ENCODE measurements at places on chromosomes 4 and X.
A peak's percentile ranks its signal among the peaks of the same experiment; 100 is the strongest.

GRCh38 chrX:3639236-3639635 lies 74.2 kb downstream of the PRKX start:
- no peak for DNase-seq

- DNase-seq = no peak
Observed at GRCh38 chr4:22070256-22070655, 121.7 kb upstream of the KCNIP4 start.

GRCh38 chrX:10379878-10380277 lies 223.1 kb downstream of the CLCN4 start:
- DNase-seq = no peak

DNA sequence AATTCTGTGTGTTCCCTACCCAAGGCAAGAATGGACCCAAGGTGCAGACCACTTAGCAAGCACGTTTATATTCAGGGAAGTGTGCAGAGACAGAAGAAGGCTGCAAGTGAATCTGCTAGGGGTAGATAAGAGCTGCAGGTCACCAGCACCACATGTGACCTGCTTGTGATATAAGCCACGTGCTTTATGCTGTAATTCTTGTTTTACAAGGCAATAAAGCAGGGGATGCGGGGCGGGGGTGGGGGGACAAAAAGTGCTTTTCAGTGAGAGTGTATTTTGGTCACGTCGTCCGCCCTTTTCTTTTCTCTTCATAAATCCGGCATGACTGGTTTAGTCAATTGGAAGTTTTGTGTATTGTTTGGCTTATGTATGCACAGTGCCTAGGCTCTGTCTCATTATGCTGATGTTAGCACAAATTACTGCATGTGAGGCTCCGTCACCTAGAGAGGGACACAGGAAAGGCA lies 192.7 kb downstream of the RBMX2 start:
- DNase-seq = no peak

GRCh38 chr4:117626664-117627063 lies 407.6 kb upstream of the NDST3 start:
- no peak for DNase-seq

DNA sequence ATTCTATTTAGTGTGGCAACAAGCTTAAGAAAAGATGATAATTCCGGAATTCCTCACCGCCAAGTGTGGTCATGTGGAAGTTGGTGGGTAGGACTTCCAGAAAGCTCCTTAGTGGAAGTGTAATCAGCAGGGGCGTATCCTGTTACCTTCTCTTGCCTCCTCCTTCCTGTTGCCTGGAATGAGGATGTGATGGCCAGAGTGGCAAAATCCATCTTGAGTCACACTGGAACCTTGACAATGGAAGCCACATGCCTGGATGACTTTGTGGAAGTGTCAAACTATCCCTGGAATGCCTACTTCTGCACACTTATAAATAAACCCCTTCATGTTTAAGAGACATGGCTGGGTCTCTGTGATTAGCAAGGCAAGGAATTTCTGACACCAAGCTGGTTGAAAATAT lies 191.0 kb downstream of the PRDM5 start:
- DNase-seq = peak; percentile 63

- no peak for DNase-seq
Observed at GRCh38 chrX:47302396-47302795, 68.0 kb upstream of the ZNF157 start.

Data from GM03348 (cell line).